Stimulated activated CD8-positive, alpha-beta memory T cell treated with anti-CD3 and anti-CD28 coated beads, Interleukin-7, amount 100 ng/mL, for 48 hours (primary cell): ENCODE measurements at places on chromosomes 7 and 10.
A peak's percentile ranks its signal among the peaks of the same experiment; 100 is the strongest.

DNA sequence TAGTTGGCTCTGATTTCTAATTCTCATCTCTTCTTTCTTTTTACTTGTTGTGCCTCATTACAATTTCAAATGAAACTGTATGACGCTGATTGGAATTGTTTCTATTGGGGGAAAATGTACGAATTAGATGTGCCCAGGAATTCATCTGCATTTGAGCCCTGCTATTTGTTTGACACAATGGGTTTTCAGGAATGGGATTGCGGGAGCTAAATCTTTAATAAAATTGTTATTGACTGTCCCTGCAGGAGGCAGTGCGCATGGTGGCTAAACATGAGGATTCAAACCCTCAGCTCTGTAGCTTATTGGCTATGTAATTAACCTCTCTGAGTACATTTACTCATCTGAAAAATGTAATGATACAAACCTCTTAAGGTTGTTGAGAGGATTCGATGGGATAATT lies 181.6 kb downstream of the NXPH1 start:
- no peak for DNase-seq

DNA sequence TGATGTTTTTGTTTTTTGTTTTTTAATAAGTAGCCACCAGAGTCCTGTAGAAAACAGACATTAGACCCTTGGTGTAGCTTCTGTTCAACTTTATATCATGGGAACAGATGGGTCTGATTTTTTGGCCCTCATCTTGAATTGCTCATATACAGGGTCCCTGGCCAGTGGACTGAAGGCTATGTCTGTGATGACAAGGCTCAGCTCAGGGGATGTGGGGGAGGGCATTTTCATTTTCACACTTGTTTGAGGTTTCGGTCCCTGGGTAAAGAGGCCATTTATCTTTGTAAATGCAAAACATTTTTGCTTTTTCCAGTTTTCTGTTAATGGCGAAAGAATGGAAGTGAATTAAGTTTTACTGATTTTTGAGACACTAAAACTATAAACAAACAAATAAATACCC lies 257.6 kb upstream of the PHYHIPL start:
- DNase-seq = no peak

DNA sequence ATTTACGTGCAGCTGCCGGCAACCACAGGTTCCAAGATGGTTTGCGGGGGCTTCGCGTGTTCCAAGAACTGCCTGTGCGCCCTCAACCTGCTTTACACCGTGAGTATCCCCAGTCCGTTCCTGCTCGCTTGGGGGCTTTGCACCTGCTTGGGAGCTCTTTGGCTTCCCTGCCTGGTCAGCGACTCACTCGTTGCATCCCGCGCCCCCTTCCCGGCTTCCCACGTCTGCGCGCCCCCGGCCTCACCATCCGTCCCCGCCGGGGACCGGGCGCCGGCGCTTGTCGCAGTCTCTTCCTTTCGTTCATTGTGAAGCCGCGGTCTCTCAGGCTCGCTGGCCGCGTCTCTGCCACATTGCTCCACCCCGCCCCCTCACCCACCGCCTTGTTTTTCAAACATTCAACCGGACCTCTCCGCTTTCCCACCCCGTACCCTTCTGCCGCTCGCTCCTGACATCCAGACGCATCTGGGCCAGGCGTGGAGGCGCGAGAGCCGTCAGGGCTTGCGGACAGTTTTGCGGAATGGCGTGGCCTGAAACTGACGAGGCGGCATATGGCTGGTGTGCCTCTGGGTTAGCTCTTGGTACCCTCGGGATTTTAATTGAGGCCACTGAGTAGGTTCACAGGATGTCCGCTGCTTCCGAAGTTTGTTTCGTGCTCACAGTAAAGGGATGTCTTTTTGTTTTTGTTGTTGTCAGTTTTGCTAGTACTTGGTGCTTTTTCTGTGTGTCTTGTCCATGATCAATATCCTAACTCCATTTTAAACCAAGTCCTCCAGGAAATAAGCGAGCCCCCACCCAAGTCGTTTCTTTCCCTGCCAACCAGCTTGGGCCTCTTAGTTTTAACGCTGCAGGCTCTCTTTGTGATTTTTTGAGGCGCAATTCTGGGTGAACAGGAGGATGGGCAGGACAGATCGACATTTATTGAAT lies 639 bp downstream of the TSPAN13 start:
- DNase-seq = no peak

DNA sequence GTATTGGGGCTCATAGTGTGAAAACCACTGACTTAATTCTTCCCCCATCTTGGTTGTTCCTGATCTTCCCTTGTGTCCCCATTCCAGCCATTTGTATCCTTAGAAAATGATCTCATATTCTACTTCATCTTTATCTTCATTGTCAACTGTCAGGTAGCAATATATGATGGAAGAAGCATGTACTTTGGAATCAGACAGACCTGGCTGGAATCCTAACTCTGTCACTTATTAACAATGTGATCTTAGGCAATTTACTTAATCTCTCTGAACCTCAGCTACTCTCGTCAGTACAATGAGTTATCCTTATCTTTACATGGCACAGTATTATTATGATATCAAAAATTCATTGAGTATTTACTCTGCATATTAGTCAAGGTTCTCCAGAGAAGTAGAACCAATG lies 10.1 kb downstream of the CFTR start:
- no peak for DNase-seq

DNA sequence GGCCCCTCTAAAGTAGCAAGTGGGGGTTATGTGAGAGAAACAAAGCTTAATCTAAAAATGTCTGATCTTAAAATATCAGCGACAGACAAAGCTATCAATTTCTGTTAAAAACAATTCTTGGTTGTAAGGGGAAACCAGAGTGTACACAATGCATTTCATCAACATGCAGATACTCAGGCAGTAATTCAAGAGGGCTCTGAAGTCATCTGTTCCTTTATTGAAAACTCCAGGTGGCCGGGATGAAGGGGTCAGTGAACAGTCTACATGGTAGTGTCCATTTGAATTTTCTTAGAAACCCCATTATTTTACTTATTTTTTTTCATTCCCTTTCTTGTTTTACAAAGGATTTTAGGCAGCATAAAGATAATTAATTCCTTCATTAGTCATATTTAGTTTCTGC lies 36.7 kb upstream of the BTBD16 start:
- no peak for DNase-seq

DNA sequence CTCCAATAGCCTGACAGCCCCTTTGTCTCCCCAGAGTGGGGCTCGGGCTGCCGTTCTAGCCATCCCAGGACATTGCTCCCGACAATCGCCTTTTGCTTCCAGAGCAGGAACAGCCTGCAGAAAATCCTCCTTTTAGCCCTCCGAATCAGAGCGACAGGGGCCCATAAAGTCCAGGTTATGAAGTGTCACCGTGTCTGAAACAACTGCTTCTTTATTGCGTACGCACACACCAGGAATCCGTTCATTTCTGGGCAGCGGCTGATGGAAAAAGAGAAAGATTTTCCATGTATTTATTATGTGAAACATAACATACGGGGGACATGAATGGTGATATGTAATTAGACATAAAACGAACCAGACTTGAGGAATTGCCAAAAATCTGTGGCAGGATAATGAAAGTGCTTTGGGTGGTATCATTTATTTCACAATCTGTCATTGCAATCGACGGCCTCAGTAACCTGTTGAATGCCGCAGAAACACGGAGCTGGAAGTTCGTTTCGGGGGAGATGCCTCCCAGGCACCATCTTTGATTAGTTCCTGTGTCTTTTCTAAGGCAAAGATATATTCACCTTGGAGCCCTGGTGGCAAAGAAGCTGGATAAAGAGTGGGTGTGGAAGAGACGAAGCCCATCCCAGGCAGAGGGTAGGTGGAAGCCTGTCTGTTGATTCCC lies 48.1 kb downstream of the FAM241B start:
- no peak for DNase-seq

DNA sequence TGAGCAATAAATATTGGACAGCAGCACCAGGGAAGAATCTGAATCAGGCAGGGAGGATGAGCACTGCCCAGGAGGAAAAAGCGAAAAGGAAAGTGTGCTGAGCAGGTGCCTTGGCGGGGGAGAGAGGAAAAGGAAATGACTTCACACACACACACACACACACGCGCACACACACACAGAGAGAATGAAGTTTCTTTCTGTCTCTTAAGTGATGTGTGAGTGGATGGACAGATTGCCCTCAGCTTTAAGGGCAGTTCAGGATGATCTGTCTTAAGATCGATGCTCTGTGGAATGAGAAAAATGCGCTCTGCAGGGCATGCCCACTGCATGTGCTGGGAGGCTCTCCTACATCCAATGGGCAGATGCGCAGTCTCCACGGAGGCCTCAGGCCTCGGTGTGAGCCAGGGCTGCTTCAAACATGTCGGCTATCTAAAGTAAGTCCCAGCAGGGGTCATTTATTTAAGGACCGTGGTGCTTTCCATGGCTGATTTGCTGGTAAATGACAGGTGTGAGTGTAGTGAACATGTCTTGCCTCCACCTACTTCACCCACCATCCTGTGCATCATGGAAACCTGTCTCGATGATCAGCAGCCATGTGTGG lies 2.5 kb upstream of the ACBD5 start:
- peak; percentile 55 for DNase-seq

DNA sequence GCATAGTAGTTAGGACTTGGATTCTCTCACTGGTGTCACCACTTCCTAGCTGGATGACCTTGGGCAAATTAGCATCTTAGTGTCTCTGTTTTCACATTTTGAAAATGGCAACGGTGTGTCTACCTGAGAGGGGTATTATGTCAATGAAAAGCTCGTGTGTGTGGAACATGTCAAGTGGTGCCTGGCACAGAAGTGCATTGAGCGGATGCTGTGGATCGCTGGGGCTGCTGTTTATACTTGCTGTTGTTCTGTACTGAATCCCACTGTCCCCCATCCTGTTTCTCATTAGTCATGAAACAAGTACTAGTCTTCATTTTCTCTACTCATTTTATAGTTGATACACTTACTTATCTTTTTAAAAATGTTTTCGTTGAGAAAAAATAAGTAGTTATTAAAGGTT lies 26.1 kb downstream of the RBM33 start:
- DNase-seq = no peak

GRCh38 chr7:33842150-33842549 lies 63.2 kb upstream of the BMPER start:
- DNase-seq = no peak

DNA sequence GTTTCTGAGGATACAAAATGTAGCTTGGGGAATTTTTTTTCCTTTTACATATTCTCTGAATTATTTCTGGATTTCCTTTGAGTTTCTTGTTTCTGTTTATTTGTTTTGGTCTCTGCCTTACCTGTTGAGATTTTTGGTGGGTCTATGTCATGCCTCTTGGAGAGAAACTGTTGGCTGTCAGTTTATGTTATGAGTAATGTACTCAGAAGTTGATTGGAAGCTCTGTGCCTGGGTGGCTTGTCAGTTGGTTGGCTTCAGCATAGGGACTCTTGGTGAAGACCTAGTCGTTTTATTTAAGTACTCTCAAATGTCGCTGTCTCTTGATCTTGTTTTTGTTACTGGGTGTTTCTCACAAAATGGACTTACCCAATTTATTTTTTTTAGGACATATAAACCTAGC lies 132.4 kb downstream of the CDK14 start:
- no peak for DNase-seq

DNA sequence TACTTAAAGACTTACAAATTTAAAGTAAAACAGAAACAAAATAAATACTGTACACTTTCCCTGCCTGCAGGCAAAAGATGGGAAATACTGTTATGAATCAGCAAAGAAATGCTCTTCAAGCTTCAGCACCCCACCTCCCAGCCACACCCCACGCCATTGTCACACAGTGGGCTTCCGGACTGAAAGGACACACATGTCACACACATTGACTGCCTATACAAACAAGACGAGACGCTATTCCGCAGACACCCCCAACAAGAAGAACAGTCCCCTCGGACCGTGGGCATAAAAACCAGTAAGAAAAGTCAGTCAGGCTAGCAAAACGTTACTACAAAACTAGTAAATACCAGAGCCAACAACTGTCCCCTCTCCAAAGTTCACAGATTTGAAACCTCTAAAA lies 22.2 kb upstream of the PARP12 start:
- no peak for DNase-seq

GRCh38 chr10:110009736-110010475 lies 2.1 kb downstream of the ADD3 start:
- DNase-seq = no peak
